ENCODE measurements at places on chromosomes 2 and 18.
A peak's percentile ranks its signal among the peaks of the same experiment; 100 is the strongest.

DNA sequence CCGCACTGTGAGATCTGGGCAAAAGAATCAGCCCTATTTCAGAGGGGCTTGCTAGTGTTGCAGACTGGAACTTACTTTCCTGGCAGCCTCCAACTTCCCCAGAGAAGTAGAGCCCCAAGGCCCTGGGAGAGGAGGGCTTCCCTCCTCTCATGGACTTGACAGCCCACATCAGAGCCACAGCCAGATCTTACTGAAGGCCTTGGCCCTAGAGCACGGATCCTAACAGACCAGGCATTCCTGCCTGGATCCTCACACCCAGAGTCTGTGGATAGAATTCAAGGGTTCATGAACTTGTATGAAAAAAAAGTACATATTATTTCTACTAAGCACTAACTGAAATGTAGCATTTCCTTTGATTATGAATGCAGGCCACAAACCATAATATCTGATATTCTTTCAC is 8.3 kb downstream of the WIPF1 start:
- DNase-seq, result no peak

DNA sequence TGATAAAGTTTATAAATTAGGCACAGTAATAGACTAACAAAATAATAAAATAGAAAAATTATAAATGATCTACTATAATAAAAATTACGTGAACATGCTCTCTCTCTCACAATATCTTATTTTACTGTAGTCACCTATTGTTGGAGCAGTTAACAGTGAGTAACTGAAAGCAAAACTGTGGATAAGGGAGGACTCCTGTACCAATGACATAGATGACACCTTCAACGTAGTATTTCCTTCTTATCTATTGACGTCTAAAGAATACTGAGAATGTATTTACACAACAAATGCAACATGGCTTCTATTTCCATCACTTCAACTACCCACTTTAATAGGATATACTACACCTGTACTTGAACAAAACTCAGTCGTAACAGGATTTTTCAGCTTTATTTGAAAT is 31.5 kb downstream of the HNRNPLL start:
- DNase-seq, result no peak

DNA sequence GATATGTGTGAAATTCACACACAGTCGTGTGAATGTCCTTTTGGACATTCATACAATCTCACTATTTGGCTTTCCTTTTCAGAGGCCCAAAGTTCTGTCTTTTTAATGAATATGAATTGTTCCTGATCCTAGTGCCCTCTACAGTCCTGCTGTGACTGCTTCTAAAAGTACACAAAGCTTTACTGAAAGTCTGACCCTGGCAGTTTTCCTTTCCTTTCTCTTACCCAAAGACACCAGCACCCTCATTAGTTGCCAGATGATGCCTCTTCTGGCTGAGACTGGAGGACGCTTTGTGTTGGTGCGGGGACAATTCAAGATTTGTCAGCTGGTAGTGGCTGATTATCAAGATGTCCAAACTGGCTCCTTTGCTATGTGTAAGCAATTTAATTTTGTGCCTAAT is 81.8 kb upstream of the CDCA7 start:
- no peak for DNase-seq

DNA sequence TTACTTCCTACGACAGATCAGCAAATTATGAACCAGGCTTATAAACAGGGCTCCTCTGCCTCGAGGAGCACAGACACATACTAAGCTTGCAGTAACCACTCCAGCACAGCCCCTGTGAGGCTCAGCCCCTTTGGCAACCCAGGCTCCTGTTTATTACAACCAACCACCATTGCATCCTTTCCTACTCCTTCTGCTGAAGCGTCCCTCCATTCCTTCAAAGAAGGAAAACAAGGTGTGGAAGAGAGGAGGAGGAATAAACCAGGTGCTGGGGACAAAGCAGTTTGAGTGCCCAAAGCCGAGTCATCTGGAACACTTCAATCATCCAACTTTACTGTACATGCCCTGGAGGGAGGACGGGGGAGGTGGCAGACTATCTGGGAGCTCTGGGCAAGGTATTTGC is 87.2 kb upstream of the MGAT4A start:
- no peak for DNase-seq

- DNase-seq, result no peak
Measured at GRCh38 chr2:120857931-120858330, 122.3 kb downstream of the GLI2 start.

DNA sequence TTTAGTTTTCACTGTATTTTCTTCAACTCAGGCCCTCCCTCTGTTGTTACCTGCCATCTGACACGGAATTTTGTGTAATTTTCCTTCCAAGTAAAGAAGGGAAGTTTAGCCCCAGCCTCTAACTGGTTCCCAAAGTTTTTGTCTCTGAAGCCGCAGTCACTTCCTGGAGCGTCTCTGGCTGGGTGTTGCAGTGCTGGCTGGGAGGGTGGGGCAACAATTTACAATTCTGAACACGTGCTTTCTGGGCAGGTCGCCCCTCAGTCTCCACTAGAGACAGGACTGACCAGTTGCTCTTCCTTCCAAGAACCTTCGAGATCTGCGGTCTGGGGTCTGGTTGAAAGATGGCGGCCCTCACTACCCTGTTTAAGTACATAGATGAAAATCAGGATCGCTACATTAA is 3.5 kb downstream of the CNDP2 start:
- DNase-seq, result peak; percentile 18

- DNase-seq, result no peak
Measured at GRCh38 chr2:15652252-15652651, 60.6 kb downstream of the DDX1 start.

GRCh38 chr18:70523792-70524182 is 234.9 kb downstream of the SOCS6 start:
- no peak for DNase-seq

DNA sequence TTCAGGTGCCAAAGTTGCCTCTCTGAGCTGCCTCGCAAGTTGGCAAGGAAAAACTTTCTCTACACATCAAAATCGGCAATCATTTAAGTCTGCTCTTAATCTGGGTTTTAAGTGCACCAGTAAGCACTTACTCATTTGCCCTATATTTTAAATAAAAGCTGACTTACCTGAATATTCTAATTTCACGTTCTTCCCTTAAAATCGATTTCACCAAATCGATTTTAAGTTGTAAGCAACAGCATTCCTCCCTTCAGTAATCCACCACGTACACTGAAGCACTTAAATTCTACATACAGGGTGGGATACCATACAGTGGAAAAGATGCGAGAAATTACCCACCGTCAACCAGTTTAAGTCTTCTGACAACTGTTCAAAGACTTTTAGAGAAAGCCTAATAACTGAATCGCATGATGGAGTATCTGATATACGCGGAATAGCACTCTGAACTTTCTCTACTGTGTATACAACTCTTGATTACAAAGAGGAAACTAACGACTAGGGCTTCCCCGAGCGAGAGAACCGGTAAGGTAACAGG is 1.6 kb downstream of the PPP3R1 start:
- DNase-seq, result no peak

- DNase-seq, result no peak
Measured at GRCh38 chr2:111238296-111238695, 117.6 kb downstream of the BCL2L11 start.

DNA sequence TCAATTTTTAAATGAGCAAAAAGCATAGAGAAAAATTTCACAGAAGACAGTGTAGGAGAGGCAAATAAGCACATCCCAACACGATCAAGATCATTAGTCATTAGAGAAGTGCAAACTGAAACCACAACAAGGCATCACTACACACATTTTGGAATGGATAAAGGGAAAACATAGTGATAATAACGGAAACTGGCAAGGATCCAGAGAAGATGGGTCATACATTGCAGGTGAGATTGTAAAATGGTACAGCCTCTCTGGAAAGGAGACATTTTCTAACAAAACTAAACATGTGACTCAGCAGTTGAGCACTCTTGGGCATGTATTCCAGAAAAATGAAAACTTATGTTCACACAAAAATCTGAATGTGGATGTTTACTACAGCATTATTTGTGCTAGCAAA is 98.3 kb upstream of the TMEM17 start:
- DNase-seq, result no peak

DNA sequence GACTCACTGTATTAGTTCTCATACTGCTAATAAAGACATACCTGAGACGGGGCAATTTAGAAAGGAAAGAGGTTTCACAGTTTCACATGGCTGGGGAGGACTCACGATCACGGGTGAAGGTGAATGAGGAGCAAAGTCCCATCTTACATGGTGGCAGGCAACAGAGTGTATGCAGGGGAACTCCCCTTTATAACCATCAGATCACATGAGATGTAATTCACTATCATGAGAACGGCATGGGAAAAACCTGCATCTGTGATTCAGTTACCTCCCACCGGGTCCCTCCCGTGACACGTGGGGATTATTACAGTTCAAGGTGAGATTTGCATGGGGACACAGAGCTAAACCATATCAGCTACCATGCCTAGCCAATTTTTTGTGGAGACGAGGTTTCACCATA is 168.2 kb downstream of the NEDD4L start:
- no peak for DNase-seq

DNA sequence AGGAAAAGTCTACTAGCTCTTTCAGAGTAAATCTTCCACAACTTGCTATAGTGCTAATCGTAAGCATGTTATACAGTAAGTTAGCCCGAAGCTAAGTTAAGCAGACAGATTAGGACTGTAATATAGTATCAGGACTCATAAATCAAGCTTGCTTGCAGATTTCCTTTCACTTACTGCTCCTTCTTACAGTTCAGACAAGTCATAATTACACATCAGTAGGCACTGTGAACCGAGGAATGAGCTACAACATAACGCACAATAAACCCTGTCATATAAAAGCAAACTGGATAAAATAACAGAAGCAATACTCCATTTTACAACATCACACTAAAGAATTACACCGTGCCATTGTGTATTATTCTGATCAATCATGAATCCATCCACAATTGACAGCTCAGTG is 832.6 kb upstream of the ZEB2 start:
- no peak for DNase-seq

- DNase-seq, result no peak
Measured at GRCh38 chr2:66850376-66850775, 415.5 kb downstream of the MEIS1 start.

- peak; percentile 19 for DNase-seq
Measured at GRCh38 chr2:237254369-237254861, 159.5 kb downstream of the COL6A3 start.

- DNase-seq, result no peak
Measured at GRCh38 chr2:229431327-229431954, 160.4 kb upstream of the PID1 start.

GRCh38 chr18:29164993-29165599 is 988.2 kb upstream of the CDH2 start:
- peak; percentile 70 for DNase-seq

- no peak for DNase-seq
Measured at GRCh38 chr18:21629089-21629832, 17.1 kb downstream of the SNRPD1 start.

- no peak for DNase-seq
Measured at GRCh38 chr18:48616484-48617255, 77.8 kb downstream of the CTIF start.

GRCh38 chr18:36064027-36064808 is 3.1 kb downstream of the RPRD1A start:
- DNase-seq, result no peak

- no peak for DNase-seq
Measured at GRCh38 chr18:10088734-10089133, 174.9 kb downstream of the VAPA start.

GRCh38 chr2:164877169-164877568 is 35.5 kb upstream of the COBLL1 start:
- DNase-seq, result no peak

- peak; percentile 62 for DNase-seq
Measured at GRCh38 chr2:40554665-40555294, 102.9 kb upstream of the SLC8A1 start.

- DNase-seq, result peak; percentile 64
Measured at GRCh38 chr2:75476761-75477160, 84.0 kb downstream of the EVA1A start.

DNA sequence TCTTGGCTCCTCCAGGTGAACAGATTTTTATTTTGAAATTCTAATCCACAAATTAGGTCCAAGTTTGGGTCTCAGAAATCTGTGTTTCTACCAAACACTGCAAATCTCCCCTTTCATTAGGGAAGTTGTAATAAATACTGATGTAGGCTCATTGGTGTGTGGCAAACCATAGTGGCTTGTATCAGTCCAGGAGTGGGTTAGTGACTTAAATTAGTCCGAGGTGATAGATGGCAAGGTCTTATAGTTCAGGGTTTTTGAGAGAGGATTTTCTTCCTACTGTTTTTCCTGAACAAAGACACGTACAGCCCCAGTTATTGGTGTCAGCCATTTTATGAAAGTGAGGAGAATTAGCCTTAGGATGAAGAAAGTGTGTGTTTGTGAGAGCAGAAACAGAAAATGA is 74.6 kb downstream of the RPRM start:
- DNase-seq, result no peak

- DNase-seq, result no peak
Measured at GRCh38 chr2:120381661-120382060, 35.7 kb downstream of the INHBB start.

- DNase-seq, result no peak
Measured at GRCh38 chr2:16285813-16286510, 345.6 kb downstream of the MYCN start.

- peak; percentile 90 for DNase-seq
Measured at GRCh38 chr2:181106789-181107627, 126.6 kb downstream of the UBE2E3 start.

DNA sequence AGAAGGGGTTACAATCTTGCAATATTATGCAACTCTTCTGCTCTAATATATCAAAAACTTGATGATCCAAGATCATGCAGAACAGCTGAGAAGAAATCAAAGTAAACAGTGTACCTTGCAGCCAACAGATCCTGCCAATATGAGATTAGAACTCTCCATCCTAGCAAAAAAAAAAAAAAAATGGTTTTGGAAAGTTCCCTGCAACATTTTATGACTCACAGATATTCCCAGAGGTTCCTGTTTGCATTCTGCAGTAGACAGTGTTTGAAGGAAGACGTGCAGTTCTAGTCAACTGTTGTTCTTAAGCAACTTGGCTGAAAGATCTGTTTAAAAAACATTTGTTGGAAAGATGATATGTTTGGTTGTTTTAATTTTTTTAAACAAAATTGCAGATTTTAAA is 103.6 kb upstream of the WDR75 start:
- no peak for DNase-seq

- no peak for DNase-seq
Measured at GRCh38 chr2:44705876-44706480, 235.5 kb upstream of the SIX3 start.
